Muscle of leg (tissue), 16 donors: ENCODE measurements at places on chromosomes 16 and 17. TPM values are rescaled to one million over a fixed set of nuclear protein-coding genes. Genes with fewer than 3 reads are reported as not detected.

The ETV4 gene
- 4.0 TPM for total RNA-seq

DNA sequence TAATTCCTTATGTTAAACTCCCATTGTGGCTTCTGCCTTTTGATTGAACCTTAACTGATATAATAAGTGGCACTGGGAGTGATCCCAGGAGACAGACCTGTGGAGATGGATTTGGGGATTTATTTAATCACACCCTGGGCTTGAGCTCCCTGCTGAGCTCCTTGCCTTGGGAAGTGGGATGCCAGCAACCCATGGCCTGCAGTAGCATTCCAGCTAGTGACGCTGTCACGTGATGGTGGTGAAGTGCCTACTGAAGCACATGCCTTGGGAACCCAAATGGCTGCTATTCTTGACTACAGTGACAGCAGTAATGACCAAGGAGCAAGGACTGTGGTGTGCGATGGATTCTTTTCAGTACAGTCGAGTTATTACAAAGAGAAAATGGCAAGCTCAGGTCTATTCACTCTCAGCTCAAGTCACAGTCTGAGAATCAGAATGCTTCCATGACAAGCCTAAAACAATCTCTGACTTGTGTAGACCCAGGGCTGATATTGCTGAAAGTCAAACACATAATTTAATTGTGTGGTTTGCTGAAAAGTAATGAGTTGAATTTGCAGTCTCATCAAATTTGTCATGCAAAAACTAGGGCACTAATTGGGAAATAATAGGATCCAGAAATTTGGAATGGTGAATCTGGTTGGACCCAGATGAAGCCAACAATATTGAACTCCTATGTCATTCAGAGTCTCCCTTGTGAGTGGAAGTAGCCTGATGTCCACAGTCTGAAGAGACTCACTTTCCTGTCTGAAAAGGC is 47.1 kb downstream of the BCL7C start:
- peaks cover 6% of the 10 kb centered on the region for H3K36me3 ChIP-seq
- H3K27ac ChIP-seq: no peak overlapping the region
- H3K4me1 ChIP-seq: peaks cover 10% of the 10 kb centered on the region
- no peak for DNase-seq

The SMIM36 gene
- total RNA-seq: not detected

- peaks cover 14% of the 10 kb centered on the region for H3K4me1 ChIP-seq
- H3K27ac ChIP-seq: no peak overlapping the region
- no peaks in the 10 kb centered on the region for H3K36me3 ChIP-seq
- DNase-seq: no peak
- no peaks in the 10 kb centered on the region for H3K27me3 ChIP-seq
- no peak overlapping the region for H3K4me3 ChIP-seq
Measured at GRCh38 chr17:78947235-78948149, 22.3 kb upstream of the TIMP2 start.

GRCh38 chr17:18187226-18187625 is 3.6 kb downstream of the ALKBH5 start:
- H3K36me3 ChIP-seq: peaks cover 39% of the 10 kb centered on the region
- no peaks in the 10 kb centered on the region for H3K27me3 ChIP-seq
- no peak for DNase-seq
- no peak overlapping the region for H3K27ac ChIP-seq

GRCh38 chr17:28173031-28173561 is 130.6 kb downstream of the NLK start:
- no peaks in the 10 kb centered on the region for H3K27me3 ChIP-seq
- H3K4me3 ChIP-seq: no peak overlapping the region
- no peaks in the 10 kb centered on the region for H3K4me1 ChIP-seq
- no peak overlapping the region for H3K27ac ChIP-seq
- DNase-seq: no peak

The SCNN1B gene
- 0.04 TPM for total RNA-seq

DNA sequence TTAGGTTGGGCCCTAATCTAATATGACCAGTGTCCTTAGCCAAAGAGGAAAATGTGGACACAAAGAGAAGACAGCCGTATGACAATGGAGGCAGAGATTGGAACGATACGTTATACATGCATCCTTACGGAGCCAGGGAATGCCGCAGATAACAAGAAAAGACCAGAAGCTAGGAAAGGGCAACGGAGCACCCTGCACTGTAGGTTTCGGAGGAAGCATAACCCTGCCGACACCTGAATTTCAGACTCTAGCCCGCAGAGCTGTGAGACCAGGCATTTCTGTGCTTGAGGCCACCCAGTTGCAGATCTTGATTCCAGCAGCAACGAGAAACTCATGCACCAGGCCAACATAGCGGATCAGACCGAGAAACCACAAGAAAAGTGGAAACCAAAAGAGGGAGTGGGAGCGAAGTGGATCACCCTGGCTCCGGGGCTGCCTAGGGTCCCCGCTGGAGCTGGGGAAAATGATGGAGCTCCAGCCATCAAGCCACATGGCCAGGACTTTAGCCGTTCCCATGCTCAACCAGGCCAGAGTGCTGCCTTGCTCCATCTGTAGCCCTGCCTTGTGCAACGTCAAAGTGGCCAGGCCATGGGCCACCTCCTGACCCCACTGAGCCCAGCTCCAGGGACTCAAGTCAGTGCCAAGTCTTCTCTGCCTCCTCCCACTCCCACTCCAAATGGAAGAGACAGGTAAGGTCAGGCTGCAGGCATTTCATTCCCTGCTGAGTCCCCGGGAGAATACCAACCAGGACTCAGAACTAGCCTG is 51.7 kb upstream of the RPL38 start:
- H3K27me3 ChIP-seq: peaks cover 19% of the 10 kb centered on the region
- H3K4me1 ChIP-seq: peaks cover 9% of the 10 kb centered on the region
- no peak for DNase-seq

GRCh38 chr17:10474536-10474935 is 5.2 kb upstream of the MYH4 start:
- DNase-seq: no peak
- no peak overlapping the region for H3K4me3 ChIP-seq
- H3K4me1 ChIP-seq: no peaks in the 10 kb centered on the region
- no peaks in the 10 kb centered on the region for H3K27me3 ChIP-seq

DNA sequence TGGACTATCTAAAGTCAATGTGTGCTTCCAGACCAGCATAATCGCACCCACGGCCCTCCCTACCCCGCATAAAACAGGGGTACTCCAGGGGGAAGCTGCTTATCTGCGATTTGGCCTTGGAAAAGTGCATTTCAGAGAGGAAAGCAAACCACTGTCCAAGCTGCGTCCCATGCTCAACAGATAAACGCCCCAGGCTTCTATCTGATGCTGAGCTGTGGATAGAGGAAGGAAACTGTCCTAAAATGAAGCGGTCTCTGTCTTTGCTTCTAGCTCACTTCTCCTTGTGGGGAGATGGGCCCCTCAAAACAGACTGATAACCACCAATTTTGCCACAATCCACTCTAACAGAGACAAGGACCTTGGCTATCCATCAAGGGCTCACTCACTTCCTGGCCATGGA is 160.5 kb upstream of the TNRC6C start:
- DNase-seq: no peak
- no peaks in the 10 kb centered on the region for H3K36me3 ChIP-seq
- H3K4me3 ChIP-seq: no peak overlapping the region
- peaks cover 18% of the 10 kb centered on the region for H3K4me1 ChIP-seq
- peaks cover 39% of the 10 kb centered on the region for H3K27me3 ChIP-seq
